ENCODE measurements at places on chromosomes 7 and 10.

DNA sequence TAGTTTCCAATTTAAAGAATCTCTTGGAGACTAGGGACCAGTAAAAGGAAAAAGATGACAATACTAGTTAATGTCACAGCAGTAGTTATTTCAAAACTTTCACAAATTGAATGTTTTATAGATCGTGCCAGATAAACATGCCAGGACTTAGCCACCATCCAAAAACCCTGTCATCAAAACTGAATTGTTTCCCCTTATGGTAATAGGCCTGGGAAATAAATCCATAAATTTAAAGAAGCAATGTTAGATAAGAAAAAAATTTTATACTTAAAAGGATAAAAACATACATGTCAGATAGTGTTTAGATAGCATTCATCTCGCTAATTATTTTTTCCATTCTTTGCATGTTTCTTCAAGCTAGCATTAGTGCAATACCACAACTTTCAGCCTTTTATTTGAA, 71.2 kb downstream of the SUGCT start:
- no peak for DNase-seq

DNA sequence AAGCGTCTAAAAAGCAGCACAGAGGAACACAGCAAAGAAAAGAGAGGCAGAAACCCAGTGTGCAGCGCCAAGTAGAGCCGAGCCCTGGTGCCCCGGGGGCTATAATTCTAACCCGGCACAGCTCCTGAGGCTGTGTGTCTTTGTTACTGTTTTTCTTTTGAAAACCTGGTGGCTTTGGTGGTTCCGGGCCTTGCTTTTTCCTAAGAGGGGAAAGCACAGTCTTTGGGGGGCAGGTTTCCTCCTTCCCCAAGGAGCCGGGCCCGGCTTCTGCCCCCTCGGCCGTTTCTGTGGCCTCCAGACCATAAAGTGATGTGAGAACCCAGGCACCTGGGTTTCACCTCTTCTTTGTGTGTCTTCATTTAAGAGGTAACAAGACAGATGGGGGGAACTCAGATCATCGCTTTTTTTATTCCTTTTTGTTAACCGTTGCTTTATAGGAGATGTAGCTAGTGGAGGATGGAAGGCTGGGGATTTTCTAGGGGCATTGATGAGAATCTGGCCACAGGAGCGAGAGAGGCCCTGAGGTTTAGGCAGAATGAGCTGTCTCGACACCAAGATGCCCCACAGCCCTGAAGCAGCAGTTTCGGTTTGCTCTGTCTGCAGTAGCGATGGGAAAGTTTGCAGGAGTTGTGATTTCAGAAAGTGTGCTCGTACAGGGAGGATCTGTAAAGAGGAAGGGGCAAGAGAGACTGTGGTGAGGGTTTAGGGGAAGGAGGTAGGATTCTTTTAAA, 367.8 kb upstream of the GALNT17 start:
- DNase-seq, result no peak

DNA sequence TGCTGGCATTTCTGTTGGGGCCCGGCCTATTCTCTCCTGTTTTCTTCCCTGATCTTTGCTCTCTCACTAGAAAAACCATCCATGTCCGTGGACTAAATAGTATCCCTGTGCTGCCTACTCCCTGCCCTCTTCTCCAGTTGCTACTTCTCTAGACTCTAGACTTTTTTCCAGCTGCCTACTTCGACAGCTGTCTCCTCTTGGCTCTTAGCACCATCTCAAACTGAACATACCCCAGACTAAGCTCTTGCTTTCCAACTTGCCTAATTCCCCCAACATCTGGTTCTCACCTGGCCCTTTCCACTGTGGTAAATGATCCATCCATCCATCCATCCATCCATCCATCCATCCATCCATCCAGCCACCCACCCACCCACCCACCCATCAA, 19.5 kb downstream of the ADCYAP1R1 start:
- no peak for DNase-seq

DNA sequence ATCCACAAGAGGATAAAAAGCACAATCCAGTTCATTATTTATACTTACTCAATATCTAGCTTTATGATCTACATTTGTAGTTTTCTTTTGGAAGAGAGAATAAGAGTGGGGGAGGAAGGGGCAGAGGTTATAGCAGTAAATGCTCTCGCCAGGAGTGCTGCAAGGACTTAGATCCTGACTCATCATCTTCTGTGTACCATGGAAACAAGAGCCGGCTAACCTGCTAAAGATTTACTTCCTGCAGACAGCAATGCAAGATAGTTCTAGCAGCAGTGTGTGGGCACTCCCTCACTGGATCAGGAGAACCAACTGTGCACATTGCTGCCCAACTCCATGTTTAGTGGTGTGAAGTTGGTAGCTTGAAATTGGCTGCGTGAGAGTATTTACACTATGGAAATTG, 47.7 kb upstream of the TRIL start:
- DNase-seq, result no peak

GRCh38 chr10:31702005-31702404, 226.6 kb downstream of the ARHGAP12 start:
- DNase-seq, result no peak

DNA sequence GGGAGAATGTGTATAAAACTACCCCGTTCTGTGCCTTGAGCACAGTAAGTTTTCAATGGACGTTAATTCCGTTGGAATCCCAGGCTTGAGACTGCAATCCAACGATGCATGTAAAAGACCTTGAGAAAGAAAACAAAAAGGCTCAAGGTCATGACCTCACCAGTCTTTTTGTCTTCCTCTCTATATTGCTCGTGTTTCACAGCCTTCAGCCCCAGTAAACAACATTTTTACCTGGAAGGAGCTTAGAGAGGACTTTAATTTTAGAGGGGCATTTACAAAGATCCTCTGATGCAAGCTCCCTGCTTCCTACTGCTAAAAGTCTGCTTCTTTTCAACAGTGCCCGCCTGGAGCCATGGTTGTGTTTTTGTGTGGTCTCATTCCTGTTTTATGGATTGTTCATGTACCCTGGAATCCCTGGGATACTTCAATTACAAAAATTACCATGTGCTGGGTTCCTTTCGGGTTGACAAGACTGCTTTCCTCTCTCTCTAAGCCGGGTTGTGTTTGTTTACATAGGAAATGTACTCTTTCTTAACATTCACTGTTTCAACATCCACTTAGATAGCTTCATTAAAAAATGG, 320.1 kb upstream of the NFE2L3 start:
- DNase-seq, result no peak

DNA sequence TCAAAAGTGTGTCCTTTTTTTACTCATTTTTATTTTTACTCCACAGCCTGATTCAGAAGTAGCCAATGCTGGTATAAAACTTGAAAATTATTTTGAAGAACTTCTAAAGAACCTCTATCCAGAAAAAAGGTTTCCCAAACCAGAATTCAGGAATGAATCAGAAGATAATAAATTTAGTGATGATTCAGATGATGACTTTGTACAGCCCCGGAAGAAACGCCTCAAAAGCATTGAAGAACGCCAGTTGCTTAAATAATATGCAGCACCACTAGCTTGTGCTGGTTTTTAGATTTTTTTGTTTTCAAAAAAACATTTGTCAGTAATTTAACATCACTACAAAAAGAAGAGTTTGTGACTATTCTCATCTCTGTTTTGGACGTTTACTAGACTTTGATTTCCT, 116.5 kb downstream of the SVOPL start:
- no peak for DNase-seq

- DNase-seq, result no peak
Measured at GRCh38 chr7:31443457-31443856, 70.4 kb upstream of the ITPRID1 start.

- DNase-seq, result no peak
Measured at GRCh38 chr10:29647478-29647877, 12.7 kb upstream of the SVIL start.

GRCh38 chr10:110077436-110078130, 69.8 kb downstream of the ADD3 start:
- DNase-seq, result no peak

DNA sequence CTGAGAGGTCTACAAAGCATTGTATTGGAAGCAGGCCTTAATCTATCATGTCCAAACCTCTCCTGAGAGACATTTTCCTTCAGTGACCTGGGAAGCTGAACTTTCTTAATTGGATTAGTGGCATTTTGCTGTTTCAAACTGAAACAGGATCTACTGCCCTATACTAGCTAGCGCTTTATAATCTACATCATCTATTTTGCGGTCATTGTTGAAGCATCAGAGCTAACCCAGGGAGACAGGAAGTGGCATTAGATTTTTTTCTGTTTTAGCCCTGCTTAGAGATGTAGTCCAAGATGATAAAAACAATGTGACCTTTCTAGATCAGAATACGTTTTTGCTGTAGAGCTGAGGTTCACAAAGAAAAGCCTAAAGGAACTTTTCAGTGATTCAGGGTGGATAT, 147.4 kb upstream of the AGR3 start:
- no peak for DNase-seq

GRCh38 chr10:94645285-94645684, 38.2 kb upstream of the CYP2C18 start:
- no peak for DNase-seq

DNA sequence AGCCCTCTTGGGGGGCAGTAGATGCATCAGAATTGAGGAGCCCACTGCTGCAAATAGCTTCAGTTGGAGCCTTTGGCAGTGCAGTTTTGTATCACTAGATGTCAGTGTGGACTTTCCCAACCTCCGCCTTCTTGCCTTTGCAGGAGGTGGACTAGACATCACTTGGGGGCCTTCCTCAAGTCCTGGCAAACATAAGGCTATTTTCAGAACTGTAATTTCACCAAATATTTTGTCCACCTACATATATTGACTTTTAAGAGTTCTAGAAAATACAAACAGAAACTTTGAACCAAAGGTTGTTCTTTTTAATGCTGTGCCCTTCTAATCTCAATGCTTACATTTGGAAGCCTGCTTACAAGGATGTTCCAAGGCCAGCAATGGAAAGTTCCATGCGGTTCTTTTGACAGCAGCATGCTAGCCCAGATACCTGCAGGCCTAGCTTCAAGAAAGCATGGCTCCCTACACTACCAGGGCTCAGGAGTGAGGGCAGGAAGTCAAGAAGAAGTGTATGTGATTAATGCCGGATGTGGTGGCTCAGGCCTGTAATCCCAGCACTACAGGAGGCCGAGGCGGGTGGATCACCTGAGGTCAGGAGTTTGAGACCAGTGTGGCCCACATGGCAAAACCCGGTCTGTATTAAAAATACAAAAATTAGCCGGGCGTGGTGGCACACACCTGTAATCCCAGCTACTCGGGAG, 8.0 kb upstream of the ZNRF2 start:
- DNase-seq, result no peak
